OCI-M1 (cell line): ENCODE measurements at places on chromosomes 5 and 9.

- no peak for DNase-seq
Measured at GRCh38 chr5:101346906-101347305, 443.8 kb upstream of the ST8SIA4 start.

DNA sequence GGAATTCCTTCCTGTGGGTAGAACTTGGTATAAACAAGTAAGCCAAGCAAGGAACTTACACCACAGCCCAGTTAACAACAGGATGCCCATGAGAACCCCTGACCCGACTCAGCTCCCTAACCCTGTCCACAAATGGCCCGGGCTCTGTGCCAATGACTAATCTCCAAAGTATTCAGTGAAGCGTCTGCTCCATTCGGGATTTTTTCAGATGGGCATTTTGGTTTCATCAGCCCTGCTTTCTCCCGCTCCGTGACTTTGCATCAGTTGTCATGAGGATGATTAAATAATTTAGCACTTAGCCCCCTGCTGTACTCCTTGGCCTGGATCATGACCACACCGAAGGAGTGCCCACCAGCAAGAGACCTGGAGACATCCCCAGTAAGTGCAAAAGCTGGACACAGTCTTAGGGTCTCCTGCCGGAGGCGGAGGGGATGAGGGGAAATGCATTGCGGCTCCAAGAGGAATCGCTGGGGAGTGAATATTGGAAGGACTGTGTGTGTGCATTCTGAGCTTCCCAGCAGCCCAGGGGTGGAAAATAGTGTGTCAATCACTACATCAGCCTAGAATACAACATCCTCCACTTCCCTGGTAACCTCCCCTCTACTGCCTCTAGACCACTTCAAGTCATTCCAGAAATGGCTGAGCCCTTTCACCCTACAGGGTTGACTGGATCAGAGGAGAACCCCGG is 41.4 kb upstream of the DNAH5 start:
- DNase-seq: no peak

DNA sequence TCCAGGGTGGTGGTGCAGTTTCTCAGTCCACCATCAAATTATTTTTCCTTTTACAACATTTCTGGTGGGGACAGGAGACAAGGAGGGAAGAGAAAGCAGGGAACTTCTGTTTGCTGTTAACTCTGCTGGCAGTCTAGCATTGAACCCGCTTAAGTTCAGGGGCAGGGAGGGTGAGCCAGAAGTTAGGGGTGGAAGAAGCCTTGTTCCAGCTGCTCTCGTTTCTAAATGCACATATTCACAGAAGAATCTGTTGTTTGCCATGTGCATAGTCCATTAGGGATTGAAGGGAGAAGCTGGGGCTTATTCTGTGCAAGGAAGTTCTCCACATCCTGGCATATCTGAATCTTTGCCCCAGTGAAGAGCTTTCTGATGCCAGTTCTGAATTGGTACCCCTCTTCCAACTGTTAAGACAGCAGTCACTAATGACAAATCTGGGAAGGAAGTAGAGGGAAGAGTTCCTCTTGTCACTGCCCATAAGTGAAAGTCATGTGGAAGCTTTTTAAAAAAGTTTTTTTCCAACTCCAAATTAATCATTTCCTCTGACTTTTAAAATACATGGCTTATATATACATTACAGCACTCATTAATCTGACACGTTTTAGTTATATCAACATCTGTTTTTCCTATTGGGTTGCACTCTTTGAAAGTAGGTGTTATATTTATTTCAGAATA is 32.6 kb upstream of the ACOT12 start:
- DNase-seq: no peak

GRCh38 chr5:122180863-122181548 is 51.7 kb downstream of the ZNF474 start:
- DNase-seq: no peak
